ENCODE measurements at places on chromosomes 4 and X. TPM values are rescaled to one million over a fixed set of nuclear protein-coding genes. Genes with fewer than 3 reads are reported as not detected.

HOPX gene
- 0.14 TPM for total RNA-seq

DCLK2 gene
- total RNA-seq = 10.1 TPM

PSMD10 gene
- 96.1 TPM for total RNA-seq

CD40LG gene
- total RNA-seq = not detected

AWAT2 gene
- total RNA-seq = not detected

CSN1S1 gene
- total RNA-seq = not detected

POU4F2 gene
- total RNA-seq = not detected

RTL3 gene
- total RNA-seq = 0.05 TPM

TRPC3 gene
- total RNA-seq = 0.30 TPM

PNPLA4 gene
- total RNA-seq = 7.6 TPM

F11 gene
- total RNA-seq = not detected

GNRHR gene
- not detected for total RNA-seq

F8A2 gene
- total RNA-seq = not detected

CTAG2 gene
- 0.65 TPM for total RNA-seq

MAGEE1 gene
- 0.89 TPM for total RNA-seq

ANOS1 gene
- total RNA-seq = 29.6 TPM

TCEANC gene
- 3.9 TPM for total RNA-seq

GPM6B gene
- not detected for total RNA-seq

C1QTNF7 gene
- total RNA-seq = not detected

USP27X gene
- total RNA-seq = 3.6 TPM

AMTN gene
- total RNA-seq = not detected

TEX13D gene
- total RNA-seq = not detected

ODAPH gene
- total RNA-seq = 0.18 TPM

CDKL2 gene
- total RNA-seq = 0.88 TPM

PTTG2 gene
- not detected for total RNA-seq

IGFBP7 gene
- 2,028 TPM for total RNA-seq

CCDC158 gene
- under 0.01 TPM for total RNA-seq

RAB39B gene
- 0.69 TPM for total RNA-seq

ANAPC4 gene
- 22.9 TPM for total RNA-seq

HTR2C gene
- not detected for total RNA-seq

RPL10 gene
- 3,679 TPM for total RNA-seq

CLNK gene
- not detected for total RNA-seq

SLC25A53 gene
- 9.1 TPM for total RNA-seq

NUDT6 gene
- 4.5 TPM for total RNA-seq

HTN3 gene
- total RNA-seq = not detected

ANTXR2 gene
- total RNA-seq = 915 TPM

ZCCHC12 gene
- not detected for total RNA-seq

SOX3 gene
- not detected for total RNA-seq

F8A1 gene
- 4.6 TPM for total RNA-seq

MRFAP1L1 gene
- 50.2 TPM for total RNA-seq

CRMP1 gene
- 0.30 TPM for total RNA-seq

SLC2A9 gene
- total RNA-seq = 2.7 TPM

FREM3 gene
- not detected for total RNA-seq

NKX3-2 gene
- not detected for total RNA-seq

PF4V1 gene
- 9.2 TPM for total RNA-seq

NMU gene
- total RNA-seq = not detected

GALNT7 gene
- 44.8 TPM for total RNA-seq

SLC4A4 gene
- 22.0 TPM for total RNA-seq

KDR gene
- 0.88 TPM for total RNA-seq

ETDB gene
- total RNA-seq = not detected

Measured in smooth muscle cell of the umbilical artery (primary cell).